ENCODE measurements at places on chromosomes 11 and 22. TPM values are rescaled to one million over a fixed set of nuclear protein-coding genes. Genes with fewer than 3 reads are reported as not detected.

Gene DDX25
- total RNA-seq: 1.1 TPM

Gene ARRB1
- 53.8 TPM for total RNA-seq

Gene CRY2
- total RNA-seq: 44.5 TPM

Gene ADORA2A
- total RNA-seq: 6.9 TPM

Gene TBX1
- 5.5 TPM for total RNA-seq

Gene SERGEF
- 33.2 TPM for total RNA-seq

Gene PHRF1
- 30.9 TPM for total RNA-seq

Data from kidney (tissue), 22 donors.